ENCODE measurements at places on chromosomes 3 and 15.

GRCh38 chr3:188390775-188391443, 237.0 kb downstream of the LPP start:
- no peak for DNase-seq

DNA sequence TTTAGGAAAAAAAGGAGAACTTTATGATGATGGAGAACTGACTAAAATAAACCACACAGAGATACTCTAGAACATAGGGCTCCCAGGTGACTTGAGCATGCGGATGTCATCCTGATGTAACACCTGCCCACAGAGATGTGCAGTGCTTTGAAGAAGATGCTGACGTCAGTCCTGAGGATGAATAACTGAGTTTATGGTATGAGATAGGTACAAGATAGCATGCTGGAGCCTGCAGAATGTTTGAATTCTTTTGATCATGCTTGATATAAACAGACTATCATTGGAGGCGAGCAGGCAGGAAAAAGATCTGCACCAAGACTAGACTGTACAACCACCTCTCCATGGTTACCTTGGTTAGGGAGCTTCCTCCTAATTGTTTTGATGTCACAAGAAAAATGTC, 12.4 kb downstream of the CCR4 start:
- DNase-seq, result peak; percentile 43

DNA sequence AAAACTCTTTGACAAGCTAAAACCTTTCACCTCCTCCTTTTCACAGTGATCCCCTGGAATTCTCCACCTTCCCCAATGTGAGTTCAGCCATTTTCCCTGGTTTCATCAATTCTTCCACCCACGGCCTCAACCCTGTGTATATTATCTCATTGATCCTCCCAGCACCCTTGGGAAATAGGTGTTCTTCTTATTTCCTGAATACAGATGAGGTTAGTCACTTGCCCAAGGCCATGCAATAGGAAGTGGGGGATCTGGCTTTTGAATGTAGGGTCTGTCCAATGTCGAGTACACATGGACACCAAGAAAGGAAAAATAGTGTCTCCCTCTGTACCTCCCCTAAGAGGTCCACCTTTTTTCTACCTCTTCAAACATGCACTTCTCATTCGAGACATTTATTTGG, 262.8 kb upstream of the ST8SIA2 start:
- no peak for DNase-seq

DNA sequence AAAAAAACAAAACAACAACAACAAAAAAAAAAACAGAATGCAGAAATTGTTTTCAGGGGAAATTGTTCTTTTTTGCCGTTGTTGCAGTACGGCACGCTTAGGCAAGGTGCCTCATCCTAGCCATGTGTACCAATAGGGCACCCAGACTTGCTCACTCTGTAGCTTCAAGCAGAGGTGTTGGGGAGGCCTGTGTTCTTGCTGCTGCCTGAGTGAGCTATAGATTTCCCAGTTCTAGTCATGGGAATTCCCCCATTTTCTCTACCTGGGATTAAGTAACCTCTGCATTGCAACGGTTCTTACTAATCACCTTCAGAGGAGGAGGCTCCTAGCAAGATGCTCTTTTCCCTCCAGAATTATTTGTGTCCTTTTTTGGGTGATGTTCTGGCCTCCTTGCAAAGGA, 12.9 kb upstream of the PARL start:
- DNase-seq, result no peak

- no peak for DNase-seq
Observed at GRCh38 chr3:132255041-132255745, 62.0 kb upstream of the ACP3 start.

GRCh38 chr15:58980351-58980939, 7.0 kb upstream of the RNF111 start:
- no peak for DNase-seq

GRCh38 chr3:105527535-105527934, 160.8 kb downstream of the ALCAM start:
- no peak for DNase-seq

DNA sequence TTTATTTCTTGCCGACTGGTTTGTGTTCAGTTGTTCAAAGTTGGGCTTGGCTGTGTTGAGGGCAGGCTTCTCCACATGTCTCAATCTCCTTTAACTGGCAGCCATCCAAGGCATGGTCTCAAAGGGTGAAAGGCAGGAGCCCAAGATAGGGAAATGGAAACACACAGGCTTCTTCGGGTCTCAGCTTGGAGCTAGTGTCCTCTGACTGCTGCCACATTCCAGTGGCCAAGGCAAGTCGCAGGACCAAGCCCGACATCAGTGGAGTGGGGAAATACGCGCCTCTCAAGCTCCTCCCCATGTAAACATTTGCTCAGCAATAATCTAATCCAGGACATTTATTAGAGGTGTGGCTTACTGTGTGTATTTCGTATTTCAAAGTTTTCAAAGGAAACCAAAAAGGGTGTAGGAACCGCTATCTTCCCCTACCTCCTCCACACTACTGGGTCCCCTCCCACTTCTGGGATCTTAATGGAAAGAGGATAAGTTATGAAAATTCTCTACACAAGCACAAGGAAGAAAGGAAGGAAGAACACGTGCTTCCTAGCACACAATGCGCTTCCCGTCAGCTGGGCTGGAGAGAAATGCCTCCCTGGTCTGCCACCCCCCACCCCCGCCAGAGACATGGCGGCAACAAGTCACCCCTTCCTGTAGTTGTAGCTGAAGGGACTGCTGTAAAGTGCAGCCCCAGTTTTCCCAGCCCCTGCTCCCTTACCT, 181.7 kb downstream of the FAM43A start:
- DNase-seq, result no peak

DNA sequence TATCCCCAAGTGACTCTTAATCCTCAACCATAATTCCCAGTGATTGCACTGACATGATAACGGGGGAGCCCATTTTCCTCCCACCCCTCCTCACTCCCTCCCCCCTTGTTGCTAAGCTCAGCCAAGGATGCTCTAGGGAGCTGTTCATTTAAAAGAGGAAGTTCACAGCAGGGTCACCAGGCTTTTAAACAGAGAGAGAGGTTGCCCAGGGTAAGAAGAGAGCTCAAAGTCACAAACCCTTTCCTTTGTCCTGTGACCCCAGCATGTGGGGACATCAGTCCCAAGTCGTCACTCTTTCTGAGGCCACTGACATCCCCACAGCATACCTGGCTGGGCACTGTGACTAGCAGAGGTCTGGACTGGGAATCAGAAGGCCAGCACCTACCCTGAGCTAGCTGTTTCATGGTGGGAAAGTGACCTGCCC, 144.1 kb downstream of the RORA start:
- DNase-seq, result no peak

DNA sequence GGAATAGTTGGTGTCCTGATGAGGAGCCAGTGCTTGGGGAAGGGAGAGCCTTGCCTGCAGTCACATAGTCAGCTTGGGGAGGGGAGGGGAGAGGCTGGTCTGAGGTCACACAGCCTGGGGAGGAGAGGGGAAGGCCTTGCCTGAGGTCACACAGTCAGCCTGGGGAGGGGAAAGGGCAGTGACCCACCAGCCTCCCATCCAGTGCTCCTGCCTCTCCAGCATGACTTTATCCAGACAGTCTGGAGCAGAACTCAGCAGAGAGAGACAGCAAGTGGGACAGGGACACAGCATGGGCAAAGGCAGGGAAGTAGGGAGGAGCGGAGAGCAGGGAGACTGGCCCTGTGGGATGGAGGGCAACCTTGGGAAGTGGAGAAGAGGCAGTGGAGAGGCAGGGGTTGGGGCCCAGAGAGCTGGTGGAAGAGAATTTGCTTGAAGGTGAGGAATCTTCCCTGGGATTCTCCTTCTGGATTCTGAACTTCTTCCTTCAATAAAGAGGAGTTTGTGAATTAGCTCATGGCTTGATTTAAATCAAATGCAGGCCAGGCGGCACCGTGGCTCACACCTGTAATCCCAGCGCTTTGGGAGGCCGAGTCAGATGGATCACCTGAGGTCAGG, 64.5 kb downstream of the CORO2B start:
- no peak for DNase-seq

- no peak for DNase-seq
Observed at GRCh38 chr3:196942915-196943277, 568 bp upstream of the NCBP2 start.

- DNase-seq, result no peak
Observed at GRCh38 chr15:31279221-31280045, 47.2 kb upstream of the KLF13 start.

DNA sequence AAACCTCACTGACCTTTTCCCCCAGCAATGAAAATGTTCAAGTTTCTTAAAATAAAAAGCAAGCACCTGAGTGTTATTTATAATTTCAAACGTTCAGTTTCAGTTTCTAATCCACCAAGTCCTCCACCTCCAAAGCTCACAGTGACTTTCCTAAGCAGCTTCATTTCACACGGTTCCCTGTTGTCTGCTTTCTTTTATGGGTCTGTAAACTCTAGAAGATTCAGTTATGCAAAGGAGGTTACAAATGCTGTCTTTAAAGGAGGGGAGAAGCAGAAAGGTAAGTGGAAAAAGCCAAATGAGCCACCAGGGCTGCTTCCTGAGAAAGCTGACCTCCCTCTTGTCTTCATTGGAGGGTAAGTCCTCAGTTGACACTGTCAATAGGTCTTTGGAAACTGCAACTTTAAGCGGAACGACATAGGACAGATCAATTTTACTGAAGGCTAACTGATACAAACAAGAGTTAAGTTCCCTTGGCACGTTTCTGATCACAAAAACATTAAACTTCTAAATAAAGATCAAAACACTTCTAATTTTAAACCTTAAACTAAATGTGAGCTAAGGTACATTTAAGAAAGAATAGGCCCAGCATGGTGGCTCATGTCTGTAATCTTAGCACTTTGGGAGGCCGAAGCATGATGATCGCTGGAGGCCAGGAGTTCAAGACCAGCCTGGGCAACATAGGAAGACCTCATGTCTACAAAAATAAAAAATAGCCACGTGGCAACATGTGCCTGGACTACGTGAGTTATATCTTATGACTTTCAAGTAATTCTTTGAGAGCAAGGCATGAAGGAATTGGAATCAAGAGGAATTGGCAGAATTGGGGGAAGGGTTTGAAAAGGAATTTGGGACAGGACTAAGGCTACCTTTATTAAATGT, 151.9 kb upstream of the UBE2E1 start:
- DNase-seq, result no peak

DNA sequence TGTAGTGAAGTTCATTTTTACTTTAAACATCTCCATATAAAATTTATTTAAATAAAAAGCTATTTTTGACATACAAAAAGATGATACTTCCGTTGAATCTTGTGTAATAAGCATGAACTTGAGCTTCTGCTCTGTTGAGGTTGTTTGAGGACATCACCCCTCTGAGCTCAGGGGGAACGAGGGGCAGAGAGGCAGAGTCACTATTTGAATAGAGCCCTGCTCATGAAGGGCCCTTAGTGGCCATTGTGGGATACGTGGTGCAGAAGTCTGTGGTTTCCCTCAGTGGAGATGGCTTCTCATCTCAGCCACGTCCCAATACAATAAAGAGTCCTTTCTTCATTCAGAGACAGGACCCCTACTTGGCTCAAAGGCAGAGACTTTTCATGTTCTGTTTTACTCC, 10.6 kb downstream of the CEMIP start:
- DNase-seq, result no peak

GRCh38 chr3:177420651-177421480, 223.6 kb upstream of the TBL1XR1 start:
- DNase-seq, result no peak

- no peak for DNase-seq
Observed at GRCh38 chr15:62104401-62104800, 37.6 kb downstream of the C2CD4A start.

- no peak for DNase-seq
Observed at GRCh38 chr3:37992271-37993066, 1.9 kb downstream of the VILL start.

GRCh38 chr15:85312486-85312885, 67.9 kb upstream of the AKAP13 start:
- DNase-seq, result no peak

GRCh38 chr3:100354850-100355249, 20.3 kb downstream of the NIT2 start:
- no peak for DNase-seq

DNA sequence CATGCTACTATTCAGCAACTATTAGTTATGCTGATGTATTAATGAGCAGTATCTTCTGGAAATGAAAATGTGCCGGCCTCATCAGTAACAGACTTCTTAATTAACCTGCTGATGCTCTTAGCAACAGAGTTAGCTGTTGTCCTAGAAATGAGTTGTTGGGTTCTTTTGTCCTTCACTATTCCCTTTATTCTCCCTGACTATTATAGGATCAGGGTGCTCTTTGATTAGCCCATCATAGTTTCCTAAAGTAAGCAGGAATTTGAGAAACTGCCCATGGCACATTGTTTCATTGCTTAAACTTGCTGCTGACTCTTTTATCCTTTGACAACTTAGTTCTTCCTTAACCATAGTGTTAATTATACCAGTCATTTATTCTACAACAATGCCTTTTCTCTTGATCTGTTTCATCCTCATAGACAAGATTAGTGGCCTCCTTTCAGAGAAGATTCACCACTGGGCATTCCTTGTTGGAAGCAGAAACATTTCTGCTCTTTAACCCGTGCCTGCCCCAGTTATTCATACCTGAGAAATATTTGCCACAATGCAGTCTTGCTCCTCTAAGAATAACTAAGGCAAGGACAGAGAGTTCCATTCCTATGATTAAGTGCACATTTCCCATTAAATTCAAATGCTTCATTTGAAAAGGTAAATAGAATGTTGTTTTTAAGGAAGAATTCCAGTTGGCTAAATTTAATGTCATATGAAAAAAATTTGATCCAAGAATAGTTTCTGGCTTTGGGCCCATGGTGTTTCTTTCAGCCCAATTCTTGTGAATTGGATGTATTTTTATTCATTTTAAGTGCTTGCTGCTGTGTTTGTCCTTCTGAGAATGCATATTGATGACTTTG, 573.3 kb upstream of the TBL1XR1 start:
- DNase-seq, result no peak

DNA sequence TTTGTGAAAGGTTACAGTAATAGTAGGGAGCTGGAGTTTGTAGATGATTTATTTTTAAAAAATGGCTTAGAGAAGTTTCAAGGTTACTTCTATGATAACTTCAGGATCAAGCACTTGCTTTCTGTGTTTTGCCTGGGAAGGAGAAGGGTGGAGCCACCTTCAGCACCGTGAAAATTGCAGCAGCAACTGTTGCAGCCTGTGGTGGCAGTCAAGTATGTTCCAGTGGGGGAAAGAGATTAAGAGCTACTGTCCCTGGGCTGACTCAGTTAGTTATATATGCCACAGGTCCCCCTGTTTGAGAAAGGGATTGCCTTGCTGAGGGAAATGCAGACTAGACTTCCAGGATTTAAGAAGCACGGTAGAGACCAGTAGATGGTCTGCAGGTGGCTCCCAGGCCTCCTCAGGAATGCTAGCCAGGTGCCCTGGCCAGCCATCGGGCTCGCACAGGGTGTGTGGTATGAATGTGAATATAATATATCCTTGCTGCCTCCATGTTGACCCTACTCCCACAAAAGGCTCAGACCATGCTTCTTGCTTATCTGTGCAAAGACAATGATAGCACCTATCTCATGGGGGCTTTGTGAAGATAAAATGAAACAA, 389.5 kb downstream of the CACNA2D3 start:
- no peak for DNase-seq
